Ovary (tissue), 10 donors: ENCODE measurements at places on chromosomes 13 and 19. TPM values are rescaled to one million over a fixed set of nuclear protein-coding genes. Genes with fewer than 3 reads are reported as not detected.

DYRK1B gene
- 16.3 TPM for total RNA-seq

PSG1 gene
- total RNA-seq: not detected

TRPM4 gene
- 2.9 TPM for total RNA-seq

C2CD4C gene
- total RNA-seq: not detected

DNA sequence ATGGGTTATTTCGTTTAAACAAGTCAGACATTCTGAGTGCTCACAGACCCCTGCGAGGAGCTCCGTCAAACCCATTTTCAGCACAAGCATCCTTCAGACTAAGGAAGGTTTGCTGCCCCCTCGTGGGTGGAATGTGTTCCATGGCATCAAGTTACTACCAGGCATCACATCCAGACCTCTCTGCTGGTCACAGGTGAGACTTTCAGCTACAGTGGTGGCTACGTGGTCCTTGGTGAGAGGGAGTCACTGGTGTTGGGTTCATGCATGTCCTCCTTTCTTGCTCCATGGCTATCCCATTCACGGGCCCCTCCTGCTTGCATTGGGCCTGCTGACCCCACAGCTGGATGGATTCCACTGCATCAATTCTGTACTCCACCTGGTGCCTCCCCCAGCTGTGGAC is 9.1 kb upstream of the LILRB5 start:
- DNase-seq: peak; percentile 15
- H3K27ac ChIP-seq: no peak overlapping the region
- no peaks in the 10 kb centered on the region for H3K27me3 ChIP-seq
- H3K4me1 ChIP-seq: no peaks in the 10 kb centered on the region

- no peak overlapping the region for H3K4me3 ChIP-seq
- H3K27me3 ChIP-seq: no peaks in the 10 kb centered on the region
- DNase-seq: no peak
- no peaks in the 10 kb centered on the region for H3K4me1 ChIP-seq
- no peaks in the 10 kb centered on the region for H3K36me3 ChIP-seq
Measured at GRCh38 chr19:28027116-28027515, 1185.8 kb downstream of the UQCRFS1 start.

GRCh38 chr13:72523593-72523992 is 203.8 kb downstream of the MZT1 start:
- H3K27me3 ChIP-seq: no peaks in the 10 kb centered on the region
- no peaks in the 10 kb centered on the region for H3K4me1 ChIP-seq
- H3K36me3 ChIP-seq: no peaks in the 10 kb centered on the region
- DNase-seq: no peak
- no peak overlapping the region for H3K4me3 ChIP-seq

DNA sequence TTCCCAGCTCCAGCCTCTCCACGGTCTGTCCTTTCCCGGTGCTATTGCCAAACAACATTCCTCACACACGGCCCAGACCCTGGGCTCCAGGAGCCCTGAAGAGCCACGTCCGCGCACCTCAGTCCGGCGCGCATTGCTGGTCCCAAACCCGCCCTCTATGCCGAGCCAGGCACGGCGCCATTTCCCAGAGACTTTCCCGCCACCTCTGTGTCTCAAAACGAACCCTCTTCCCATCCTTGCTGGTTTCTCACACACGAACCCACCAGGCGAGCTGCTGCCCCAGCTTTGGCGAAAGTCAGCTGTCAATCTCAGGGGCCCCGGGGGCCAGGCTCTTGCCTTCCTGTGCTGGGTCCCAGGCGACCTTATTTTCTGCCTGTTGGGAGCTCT is 28.0 kb upstream of the F7 start:
- no peaks in the 10 kb centered on the region for H3K36me3 ChIP-seq
- no peak overlapping the region for H3K27ac ChIP-seq
- no peak overlapping the region for H3K4me3 ChIP-seq
- H3K4me1 ChIP-seq: no peaks in the 10 kb centered on the region
- DNase-seq: no peak

- no peaks in the 10 kb centered on the region for H3K36me3 ChIP-seq
- H3K27me3 ChIP-seq: no peaks in the 10 kb centered on the region
- no peak overlapping the region for H3K4me3 ChIP-seq
Measured at GRCh38 chr19:1699998-1700732, 47.8 kb upstream of the TCF3 start.

DNA sequence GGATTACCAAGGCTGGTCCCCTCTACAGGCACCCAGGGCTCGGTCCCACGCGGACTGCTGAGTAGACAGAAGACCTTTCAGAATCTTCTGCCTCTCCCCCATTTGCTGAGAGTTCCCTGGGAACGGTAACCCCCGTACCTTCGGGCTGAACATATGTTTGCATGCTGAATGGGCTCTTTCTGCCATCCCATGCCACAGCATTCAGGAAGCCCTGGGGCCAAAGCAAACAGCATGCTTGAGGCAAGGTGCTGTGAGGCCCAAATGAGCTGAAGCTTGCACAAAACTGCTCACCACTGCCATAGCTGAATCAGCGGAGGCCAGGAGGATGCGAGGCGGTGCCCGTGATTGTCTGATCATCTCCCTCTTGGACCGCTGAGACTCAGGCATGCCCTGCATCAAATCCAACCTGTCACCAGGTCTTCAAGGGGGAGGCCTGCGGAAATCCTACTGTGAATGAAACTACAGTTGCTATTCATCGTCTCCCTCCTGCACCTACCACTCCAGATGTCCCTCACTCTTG is 16.3 kb upstream of the C19orf12 start:
- H3K4me1 ChIP-seq: no peaks in the 10 kb centered on the region
- no peak for DNase-seq
- H3K36me3 ChIP-seq: no peaks in the 10 kb centered on the region

GRCh38 chr13:113649212-113649611 is 8.8 kb downstream of the ATP4B start:
- H3K27me3 ChIP-seq: no peaks in the 10 kb centered on the region
- H3K36me3 ChIP-seq: no peaks in the 10 kb centered on the region
- H3K27ac ChIP-seq: no peak overlapping the region
- peaks cover 12% of the 10 kb centered on the region for H3K4me1 ChIP-seq

DNA sequence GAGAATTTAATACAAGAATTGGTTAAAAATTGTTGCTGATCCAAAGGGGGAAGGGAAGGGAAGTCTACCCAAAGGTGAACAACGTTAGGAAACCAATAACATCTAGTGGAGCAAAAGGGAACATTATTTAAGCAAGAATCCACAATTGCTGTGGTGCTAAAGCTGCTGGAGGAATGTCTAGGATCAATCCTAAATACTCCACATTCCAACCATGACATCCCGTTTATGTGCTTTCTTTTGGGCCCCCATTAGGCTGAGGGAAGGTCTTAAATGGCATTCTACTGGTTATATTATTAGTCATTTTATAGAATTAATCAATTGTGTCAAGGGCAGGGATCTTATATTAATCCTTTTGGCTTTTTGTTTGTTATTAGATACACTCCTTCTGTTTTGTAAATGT is 39.9 kb upstream of the VWA8 start:
- no peaks in the 10 kb centered on the region for H3K36me3 ChIP-seq
- peak overlapping the region; percentile 0 for H3K27ac ChIP-seq
- peaks cover 3% of the 10 kb centered on the region for H3K4me1 ChIP-seq

DNA sequence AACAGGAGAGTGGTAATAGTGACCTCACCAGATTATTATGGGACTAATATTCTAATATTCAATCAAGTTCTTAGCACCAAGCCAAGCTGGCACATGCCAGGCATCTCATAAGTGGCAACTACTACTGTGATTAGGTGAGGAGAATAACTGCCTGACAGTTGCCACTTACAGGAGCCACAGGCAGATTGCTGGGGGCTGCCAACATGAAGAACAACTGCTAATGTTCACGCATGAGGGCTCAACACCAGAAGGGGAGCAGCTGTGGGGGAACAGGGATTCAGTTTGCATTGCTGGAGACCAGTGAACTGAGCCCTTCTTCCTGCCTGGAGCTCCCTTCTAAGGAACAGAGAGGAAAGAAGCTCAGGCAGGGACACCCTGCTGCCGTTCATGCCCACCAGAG is 504.5 kb downstream of the FOXO1 start:
- no peaks in the 10 kb centered on the region for H3K4me1 ChIP-seq
- DNase-seq: no peak
- no peak overlapping the region for H3K27ac ChIP-seq
- no peaks in the 10 kb centered on the region for H3K27me3 ChIP-seq
- H3K4me3 ChIP-seq: no peak overlapping the region
- H3K36me3 ChIP-seq: no peaks in the 10 kb centered on the region

DNA sequence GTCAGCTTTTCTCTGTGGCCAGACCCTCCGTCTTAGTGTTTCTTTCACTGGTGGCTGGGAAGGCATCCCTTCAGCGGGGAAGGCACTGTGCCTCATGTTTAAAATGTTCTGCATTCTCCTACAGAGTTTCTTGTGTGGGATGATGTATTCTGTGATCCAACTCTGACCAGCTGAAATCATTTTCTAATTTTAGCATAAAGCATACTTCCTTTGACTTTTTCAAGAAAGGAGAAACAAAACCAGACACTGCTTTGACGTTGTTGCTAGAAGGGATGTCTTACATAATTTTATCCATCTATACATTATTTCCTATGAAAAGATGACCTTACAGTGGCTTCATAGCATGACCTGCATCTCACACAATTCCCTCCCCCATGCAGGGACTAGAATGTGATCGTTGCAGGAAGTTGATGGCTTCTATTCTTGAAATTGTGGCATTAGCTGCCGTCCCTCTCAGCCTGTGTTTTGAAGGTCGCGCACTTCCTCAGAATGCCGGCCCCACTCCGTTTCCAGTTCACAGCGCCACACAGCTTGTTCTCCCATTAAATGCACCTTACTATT is 38.6 kb upstream of the TEX29 start:
- DNase-seq: no peak
- H3K27me3 ChIP-seq: no peaks in the 10 kb centered on the region
- peak overlapping the region; percentile 57 for H3K27ac ChIP-seq
- H3K36me3 ChIP-seq: no peaks in the 10 kb centered on the region

- no peaks in the 10 kb centered on the region for H3K36me3 ChIP-seq
- no peak overlapping the region for H3K27ac ChIP-seq
- no peaks in the 10 kb centered on the region for H3K4me1 ChIP-seq
- DNase-seq: no peak
Measured at GRCh38 chr19:30593356-30593755, 221.2 kb downstream of the ZNF536 start.

GRCh38 chr13:46679369-46680120 is 117.4 kb downstream of the ESD start:
- H3K36me3 ChIP-seq: no peaks in the 10 kb centered on the region
- H3K4me1 ChIP-seq: peaks cover 3% of the 10 kb centered on the region
- H3K27ac ChIP-seq: peak overlapping the region; percentile 73

DNA sequence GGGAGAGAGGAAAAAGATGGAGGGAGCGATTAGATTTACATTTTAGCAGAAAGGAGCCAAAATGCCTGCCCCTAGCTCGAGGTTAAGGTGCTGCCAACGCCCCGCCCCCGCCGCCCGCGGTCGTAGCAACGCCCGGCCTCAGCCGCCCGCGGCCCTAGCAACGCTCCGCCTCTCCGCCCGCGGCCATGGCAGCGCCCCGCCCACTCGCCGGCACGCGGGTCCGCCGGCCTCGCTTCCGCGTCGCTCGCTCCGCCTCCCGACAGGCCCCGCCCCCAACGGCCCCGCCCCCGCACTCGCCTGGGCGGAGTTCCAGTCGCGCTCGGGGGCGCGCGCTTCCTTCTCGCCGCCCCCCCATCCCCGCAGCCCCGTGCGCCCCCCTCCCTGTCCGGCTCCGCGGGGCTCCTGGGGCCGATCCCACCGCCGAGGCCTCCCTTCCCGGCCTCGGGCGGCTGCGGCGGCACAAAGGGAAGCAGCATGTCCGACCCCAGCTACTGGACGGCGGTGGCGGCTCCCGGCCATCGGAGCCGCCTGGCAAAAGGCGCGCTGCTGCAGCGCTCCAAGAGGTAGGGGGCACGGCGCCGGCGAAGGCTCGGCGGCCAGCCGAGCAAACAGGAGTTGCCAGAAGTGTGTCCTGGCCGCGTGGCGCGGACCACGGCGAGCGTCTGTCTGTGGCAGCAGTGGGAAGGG is 20.3 kb downstream of the MAST3 start:
- peaks cover 13% of the 10 kb centered on the region for H3K4me1 ChIP-seq
- no peaks in the 10 kb centered on the region for H3K27me3 ChIP-seq
- peak; percentile 96 for DNase-seq
- peak overlapping the region; percentile 20 for H3K27ac ChIP-seq

DNA sequence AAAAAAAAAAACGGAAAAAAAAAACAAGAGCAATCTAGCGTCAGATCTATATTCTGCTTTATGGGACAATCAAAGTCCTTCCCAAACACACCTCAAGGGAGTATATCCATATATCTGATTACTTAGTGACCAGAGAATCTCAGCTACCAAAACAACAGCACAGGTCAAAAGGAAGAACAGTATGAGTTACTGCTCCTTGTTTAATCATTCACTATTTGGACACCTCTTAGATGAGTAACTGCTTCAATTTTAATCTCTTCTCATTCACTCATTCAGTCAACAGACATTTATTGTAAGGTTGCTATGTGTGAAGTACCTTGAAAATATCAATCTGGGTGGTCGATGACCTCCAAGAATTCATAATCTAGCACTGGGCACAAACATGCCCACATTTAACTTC is 193.2 kb downstream of the IRS2 start:
- no peak for DNase-seq
- no peaks in the 10 kb centered on the region for H3K36me3 ChIP-seq
- H3K4me1 ChIP-seq: no peaks in the 10 kb centered on the region
- H3K27ac ChIP-seq: no peak overlapping the region
- H3K27me3 ChIP-seq: no peaks in the 10 kb centered on the region

GRCh38 chr19:16777811-16778210 is 51.4 kb upstream of the SIN3B start:
- no peaks in the 10 kb centered on the region for H3K36me3 ChIP-seq
- no peak for DNase-seq
- H3K27me3 ChIP-seq: no peaks in the 10 kb centered on the region
- H3K4me3 ChIP-seq: no peak overlapping the region

DNA sequence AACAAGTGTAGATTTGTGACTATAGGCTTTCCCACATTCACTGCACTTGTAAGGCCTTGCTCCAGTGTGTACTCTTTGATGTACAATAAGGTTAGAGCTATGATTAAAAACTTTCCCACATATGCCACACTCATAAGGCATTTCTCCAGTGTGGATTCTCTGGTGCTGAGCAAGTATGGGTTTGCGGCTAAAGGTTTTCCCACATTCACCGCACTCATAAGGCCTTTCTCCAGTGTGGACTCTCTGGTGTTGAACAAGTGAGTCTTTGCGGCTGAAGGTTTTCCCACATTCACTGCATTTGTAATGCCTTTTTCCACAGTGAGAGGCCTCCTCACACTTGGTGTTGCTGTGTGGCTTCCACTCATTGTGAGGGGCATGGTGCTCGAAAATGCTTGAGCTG is 3.7 kb downstream of the ZNF772 start:
- H3K36me3 ChIP-seq: no peaks in the 10 kb centered on the region
- H3K4me3 ChIP-seq: no peak overlapping the region
- no peak for DNase-seq
- no peak overlapping the region for H3K27ac ChIP-seq
